ENCODE measurements at places on chromosomes 4 and X.

GRCh38 chr4:94409375-94409679 lies 42.4 kb upstream of the PDLIM5 start:
- no peak for DNase-seq

GRCh38 chrX:108313669-108314068 lies 124.6 kb downstream of the COL4A6 start:
- DNase-seq, result no peak

DNA sequence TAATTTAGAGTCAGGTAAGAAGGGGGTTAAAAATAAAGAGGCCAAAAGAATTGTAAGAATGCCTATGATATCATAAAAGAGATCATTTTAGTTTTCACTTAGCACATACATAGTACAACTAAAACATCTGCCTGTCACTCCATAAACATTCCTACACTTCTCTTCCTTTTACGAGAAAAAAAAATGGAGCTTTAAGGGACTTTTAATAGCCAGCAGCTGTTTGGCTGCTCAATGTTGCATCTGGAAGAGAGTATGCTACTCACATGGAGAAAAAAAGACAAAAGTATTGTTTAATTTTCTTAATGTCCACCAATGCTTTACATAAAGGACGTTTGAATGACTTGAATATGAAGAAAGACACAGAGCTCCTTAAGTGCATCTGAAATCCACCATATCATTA lies 48.7 kb upstream of the TNIP3 start:
- DNase-seq, result no peak

GRCh38 chr4:97305351-97305750 lies 837.9 kb downstream of the STPG2 start:
- DNase-seq, result no peak

DNA sequence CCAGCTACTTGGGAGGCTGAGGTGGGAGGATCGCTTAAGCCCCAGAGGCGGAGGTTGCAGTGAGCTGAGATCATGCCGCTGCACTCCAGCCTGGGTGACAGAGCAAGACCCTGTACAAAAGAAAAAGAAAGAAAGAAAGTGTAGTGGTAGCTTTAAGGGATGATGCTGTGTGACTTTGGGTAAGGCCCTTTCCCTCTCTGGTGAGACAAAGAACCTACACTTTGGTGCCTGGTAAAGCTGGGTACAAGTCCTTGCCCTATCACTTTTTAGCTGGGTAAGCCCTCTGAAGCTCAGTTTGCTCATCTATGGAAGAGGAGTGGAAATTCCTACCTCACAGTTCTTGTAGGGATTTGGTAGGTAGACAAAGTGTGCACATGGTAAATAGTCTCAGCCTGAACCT lies 1.7 kb upstream of the IQSEC2 start:
- no peak for DNase-seq

- DNase-seq, result no peak
Measured at GRCh38 chrX:35842674-35843073, 44.5 kb downstream of the MAGEB16 start.

DNA sequence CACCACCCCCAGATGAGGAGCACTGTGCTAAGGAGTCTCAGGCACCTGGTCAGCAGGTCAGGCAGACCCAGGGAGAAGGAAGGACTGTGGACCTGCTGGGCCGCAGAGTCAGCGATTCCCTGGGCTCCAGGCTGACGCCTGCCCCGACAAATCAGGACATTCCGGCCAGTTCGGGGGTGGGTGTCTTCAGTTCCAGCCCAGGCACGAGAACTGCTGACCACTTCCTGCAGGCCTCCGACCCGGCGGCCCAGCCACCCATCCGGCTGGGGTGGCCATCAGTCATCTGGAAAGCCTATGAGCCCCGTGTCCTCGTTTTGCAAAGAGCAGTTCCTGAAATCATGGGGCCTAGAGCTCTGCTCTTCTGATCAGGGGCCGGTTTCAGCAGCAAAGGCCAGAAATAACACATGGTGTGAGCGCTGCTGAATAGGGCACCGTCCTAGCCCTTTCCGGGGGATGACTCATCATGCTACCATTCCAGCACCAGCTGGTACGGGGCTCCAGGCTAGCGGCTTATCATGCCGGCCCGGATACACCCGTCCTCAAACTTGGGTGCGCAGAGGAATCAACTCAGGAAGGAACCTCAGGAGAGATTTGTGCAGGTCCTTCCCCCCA lies 7.8 kb upstream of the SH3TC1 start:
- DNase-seq, result no peak

- no peak for DNase-seq
Measured at GRCh38 chr4:146511381-146511780, 10.4 kb downstream of the SLC10A7 start.

- DNase-seq, result no peak
Measured at GRCh38 chr4:175770555-175770954, 41.5 kb downstream of the GPM6A start.

- no peak for DNase-seq
Measured at GRCh38 chr4:106450249-106450648, 81.7 kb upstream of the GIMD1 start.

DNA sequence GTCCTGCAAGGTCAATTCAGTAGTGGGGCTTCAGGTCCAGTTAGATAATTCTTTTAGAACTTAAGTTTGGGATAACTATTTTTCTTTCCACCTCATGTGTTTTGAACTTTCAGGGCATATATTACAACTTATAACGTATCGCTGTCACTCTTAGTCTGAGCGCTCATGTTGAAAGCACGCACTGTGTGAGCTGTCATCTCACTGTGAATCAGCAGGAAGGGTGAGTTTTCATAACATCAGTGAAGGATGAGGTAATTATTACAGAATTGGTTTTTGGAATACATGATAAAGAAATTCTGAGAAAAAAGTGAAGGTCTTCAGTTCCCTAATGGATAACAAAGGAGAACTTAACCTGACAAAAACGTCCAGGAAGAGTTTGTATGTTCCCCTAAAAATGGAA lies 45.1 kb upstream of the SLC4A4 start:
- DNase-seq, result no peak

DNA sequence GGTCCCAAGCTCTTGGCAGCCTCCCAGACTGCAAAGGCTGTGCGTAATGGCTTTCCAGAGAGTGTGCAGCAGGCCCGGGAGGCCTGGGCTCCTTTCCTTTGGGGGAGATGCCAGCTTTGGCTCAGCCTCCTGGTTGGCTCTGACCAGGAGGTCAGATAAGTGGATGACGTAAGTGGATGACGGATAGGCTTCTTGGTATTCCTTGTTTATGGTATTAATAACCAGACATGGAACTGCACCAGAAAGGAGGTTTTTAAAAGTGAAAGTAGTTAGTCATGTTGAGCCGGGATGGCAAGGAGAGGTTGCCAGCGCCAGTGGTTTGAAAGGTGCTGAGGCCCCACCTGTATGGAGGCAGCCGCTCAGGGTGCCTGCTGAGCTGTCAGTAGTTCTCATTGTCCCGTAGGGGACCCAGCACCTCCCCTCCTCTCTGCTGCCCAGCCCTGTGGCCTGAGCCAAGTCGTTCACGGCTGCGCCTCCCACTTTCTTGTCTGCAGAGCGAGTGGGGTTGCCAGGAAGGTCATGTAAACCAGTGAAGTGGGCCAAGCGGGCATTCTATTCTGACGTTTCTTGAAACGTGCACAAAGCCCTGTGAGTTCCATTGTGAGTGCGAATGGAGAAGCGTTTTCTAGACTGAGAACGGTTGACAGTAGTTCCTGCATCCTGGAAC lies 28.7 kb upstream of the STOX2 start:
- no peak for DNase-seq

DNA sequence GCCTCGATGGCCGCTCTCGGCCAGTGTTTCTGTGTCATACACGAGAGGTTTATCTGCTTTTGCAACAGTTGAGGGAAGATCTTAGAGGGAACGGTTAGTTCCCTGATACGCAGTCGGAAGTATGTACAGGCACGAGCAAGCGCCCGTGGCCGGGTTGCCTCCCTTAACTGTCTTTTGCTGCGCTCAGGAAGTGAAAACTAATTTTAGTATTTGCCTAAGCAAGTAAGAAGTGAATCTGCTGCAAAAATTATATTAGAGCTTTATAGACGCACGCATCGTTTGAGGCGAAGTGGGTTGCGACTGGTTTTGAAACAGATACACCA lies 695 bp downstream of the MTM1 start:
- DNase-seq, result no peak

DNA sequence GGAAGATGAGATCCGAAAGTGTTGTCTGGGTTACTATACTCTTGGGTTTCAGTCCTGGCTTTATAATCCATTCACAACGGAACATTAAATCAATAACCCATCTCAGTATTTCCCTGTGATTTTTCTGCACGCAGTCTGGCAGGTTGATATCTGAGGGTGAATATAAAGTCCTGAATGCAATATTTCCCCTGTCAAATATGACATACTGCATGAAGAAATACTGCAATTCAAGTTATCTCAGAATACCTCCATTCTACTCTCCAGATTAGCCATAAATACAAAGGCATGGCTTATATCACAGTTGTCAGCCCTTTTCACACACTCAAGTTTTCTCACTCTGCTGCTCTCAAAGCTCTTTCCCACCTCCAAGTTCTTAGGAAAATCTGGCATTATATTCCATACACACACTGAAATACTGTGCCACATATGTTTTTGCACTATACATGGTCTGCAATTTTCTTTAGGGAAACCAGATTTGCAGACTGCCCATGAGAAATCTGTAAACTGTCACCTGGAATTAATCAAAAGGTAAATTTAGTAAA lies 64.7 kb downstream of the WDFY3 start:
- no peak for DNase-seq

DNA sequence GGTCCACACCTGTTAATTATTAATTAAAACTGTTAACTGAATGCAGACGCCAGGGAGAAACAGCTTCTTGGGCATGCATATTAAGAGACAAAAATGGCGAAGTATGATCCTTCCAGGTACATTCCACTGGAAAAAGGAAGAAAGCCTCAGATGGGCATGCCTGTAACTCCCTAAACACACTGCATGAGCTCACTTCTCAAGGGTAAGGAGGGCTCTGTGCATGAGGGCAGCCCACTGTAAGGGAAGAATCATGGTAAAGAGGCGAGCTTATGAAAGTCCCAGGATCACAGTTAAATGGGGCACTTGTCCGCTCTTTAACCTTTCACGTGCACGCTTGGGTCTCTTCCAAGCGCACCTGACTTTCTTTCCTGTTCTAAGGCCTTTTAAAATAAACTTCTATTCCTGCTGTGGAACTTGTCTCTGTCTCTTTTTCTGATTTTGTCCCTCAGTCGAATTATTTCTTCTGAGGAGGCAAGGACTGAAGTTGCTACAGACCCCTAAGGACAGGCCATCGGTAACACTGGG lies 321.7 kb downstream of the PPP1R2C start:
- no peak for DNase-seq

- no peak for DNase-seq
Measured at GRCh38 chr4:24672880-24673279, 88.5 kb upstream of the DHX15 start.

GRCh38 chr4:95544113-95545103 lies 4.4 kb downstream of the UNC5C start:
- DNase-seq, result no peak

- DNase-seq, result no peak
Measured at GRCh38 chrX:17854531-17854930, 6.6 kb downstream of the RAI2 start.

DNA sequence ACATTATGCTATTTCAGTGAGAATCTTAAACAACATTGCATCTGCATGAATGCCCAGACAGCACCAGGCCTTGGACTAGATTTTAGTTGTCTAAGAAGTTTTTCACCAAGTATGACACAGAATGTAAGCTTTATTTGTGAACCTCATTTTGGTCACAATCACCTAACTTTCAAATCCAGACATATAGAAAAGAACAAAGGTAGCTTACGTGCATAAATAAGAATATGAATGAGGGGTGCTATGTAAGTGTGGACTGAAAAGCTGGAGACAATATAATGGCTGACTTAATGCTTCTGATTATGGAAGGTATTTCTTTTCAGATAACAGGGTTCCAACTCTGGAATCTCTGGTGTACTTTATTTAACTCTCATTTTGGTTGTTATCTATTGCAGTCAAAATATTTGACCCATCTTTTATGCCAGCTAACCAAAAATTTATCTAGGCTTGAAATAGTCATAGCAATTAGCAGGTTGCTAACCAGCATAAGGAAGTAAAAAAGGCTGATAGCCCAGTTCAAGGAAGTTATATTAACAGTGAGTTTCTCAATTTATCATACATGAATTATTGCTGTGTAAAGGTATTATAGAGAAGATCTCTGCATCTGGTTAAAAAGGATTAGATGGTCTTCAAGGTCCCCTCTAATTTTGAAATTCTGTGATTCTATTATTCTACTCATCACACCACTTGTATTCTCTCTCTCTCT lies 36.5 kb downstream of the SLC7A11 start:
- no peak for DNase-seq

- DNase-seq, result no peak
Measured at GRCh38 chr4:163587867-163588266, 93.4 kb downstream of the TMA16 start.

DNA sequence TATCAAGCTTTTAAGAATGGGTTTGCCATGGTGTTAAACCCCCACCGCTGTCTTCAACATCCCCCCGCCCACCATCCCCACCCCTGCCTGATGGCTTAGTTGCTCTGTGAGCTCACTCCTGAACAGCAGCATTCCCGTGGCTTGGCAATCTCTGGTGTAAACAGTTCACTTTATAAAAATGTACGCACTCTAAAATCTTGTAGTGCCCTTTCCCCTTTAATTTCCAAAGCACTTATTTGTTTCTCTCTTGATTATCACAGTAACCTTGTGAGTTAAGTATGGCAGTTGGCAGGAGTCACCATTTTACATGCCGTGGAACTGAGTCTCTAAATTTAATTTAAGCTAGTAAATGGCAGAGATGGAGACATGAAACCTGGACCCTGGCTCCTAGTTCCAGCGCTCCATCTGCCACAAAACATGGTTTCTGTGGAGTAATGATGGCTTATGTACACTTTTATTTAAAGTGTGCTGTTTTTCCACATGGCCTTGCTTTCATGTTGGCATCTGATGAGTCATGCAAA lies 123.1 kb downstream of the AFF1 start:
- no peak for DNase-seq

DNA sequence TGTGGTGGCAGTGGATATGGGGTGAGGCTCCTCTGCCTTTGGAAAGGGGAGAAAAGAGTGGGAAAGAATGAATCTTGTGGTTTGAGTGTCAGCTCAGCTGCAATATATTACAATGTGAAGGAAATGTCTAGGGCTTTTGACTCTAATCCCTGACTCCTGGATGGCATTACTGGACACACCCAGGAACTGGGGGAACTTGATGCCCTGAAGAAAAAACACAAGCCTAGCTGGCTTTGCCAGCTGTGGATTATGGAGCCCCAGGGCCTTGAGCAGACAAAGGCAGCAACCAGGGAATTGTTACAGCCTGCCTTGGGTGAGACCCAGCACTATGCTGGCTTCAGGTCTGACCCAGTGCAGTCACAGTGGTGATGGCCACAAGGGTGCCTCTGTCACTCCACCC lies 57.1 kb upstream of the CYSLTR1 start:
- DNase-seq, result no peak

GRCh38 chrX:65866773-65867172 lies 173.1 kb downstream of the VSIG4 start:
- DNase-seq, result no peak
